ENCODE measurements at places on chromosomes 3 and 15. TPM values are rescaled to one million over a fixed set of nuclear protein-coding genes. Genes with fewer than 3 reads are reported as not detected.

DNA sequence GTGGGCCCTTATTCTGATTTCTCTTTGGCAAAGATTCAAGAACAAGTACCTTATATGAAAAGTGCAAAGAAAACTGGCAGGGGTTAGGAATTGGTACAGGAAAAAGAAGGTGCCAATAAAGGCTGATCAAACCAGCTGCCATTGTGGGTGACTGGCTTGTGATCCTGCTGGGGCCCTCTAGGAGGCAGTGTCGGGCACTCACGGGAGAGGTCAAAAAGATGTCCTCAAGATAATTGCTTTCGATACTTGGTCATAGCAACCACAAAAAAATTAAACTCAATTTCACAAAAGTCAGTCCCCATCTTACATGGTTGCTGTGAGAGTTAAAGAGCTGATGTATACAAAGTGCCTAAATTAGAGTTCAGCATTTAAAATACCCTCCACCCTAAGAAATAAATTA, 31.0 kb upstream of the CAV3 start:
- no peak for DNase-seq

GRCh38 chr3:197050511-197050910, 20.9 kb upstream of the MELTF start:
- DNase-seq, result no peak

DNA sequence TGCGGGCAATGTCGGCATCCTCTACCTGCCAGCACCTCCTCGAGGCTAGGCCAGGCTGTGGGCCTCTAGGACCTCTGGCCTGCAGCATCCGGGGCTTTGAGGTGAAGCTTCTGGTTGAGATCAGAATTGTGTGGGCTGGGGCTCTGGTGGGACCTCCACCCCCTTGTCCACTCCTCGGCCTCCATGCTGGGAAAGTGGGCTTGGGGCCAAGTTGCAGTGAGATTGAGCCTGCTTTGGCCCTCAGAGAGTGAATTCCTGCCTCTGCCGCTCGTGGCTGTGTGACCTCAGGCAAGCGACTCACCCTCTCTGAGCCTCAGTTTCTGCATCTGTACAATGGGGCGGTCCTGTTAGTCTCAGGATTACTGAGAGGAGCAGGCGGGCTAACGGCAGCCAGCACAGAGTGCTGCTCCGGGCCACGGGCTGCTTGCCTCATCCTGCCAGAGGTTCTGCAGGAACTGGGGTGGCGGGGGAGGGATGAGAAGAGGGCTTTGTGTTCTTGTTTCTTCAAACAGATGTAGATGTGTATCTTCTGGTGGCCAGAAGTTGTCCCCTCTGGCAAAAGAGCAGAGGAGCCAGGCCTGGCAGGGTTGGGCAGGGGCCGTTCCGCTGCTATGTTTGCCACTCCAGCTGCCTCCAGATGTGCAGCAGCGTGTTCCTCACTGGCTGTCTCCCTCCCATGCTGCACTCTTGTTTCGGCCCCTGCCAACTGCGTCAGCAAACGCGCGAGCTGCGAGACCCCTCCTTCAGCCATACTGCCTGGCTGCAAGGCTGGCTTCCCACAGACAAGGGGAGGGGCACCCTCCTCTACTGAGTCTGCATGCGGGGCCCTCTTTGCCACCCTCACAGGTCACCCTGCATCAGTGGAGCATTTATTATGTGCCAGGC, 33.7 kb downstream of the FBLN2 start:
- no peak for DNase-seq

DNA sequence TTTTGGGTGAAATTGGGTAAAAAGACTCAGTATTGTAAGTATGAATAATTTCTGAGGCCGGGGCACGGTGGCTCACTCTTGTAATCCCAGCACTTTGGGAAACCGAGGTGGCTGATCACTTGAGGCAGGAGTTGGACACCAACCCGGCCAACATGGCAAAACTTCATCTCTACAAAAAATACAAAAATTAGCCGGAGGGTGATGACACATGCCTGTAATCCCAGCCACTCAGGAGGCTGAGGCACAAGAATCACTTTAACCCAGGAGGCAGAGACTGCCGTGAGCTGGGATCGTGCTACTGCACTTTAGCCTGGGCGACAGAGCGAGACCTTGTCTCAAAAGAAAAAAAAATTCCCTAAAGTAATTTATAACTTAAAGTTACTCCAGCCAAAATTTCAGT, 162.2 kb downstream of the APBA2 start:
- DNase-seq, result no peak

- DNase-seq, result no peak
These were observed 814.6 kb downstream of the AGBL1 start for GRCh38 chr15:86894269-86894668.

DNA sequence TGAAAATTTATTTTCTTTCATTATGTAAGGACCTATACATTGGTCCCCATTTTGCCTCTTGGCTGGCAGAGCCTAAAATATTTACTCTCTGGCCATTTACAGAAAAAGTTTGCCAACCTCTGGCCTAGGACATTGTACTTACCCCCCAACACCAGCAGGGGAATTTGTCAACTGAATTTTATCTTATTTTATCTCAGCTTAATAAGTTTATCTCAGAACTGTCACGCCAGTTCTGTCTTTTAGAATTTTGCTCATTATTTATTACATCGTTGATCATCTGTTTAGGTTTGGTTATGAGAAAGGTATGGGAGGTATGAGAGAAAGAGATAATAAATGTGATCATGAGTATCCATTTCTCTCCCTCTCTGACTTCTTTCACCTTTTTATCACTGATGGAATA, 38.3 kb downstream of the CHD2 start:
- no peak for DNase-seq

- no peak for DNase-seq
These were observed 383.6 kb downstream of the LPP start for GRCh38 chr3:188537606-188538005.

- no peak for DNase-seq
These were observed 43.4 kb downstream of the HDGFL3 start for GRCh38 chr15:83164111-83164770.

- no peak for DNase-seq
These were observed 26.2 kb upstream of the SLC12A8 start for GRCh38 chr3:125238759-125239158.

GRCh38 chr3:120203016-120203415, 82.0 kb downstream of the GPR156 start:
- peak; percentile 7 for DNase-seq

GRCh38 chr3:195297446-195297845, 26.5 kb upstream of the XXYLT1 start:
- DNase-seq, result no peak

- no peak for DNase-seq
These were observed 72.6 kb downstream of the NAALADL2 start for GRCh38 chr3:174931473-174932353.

DNA sequence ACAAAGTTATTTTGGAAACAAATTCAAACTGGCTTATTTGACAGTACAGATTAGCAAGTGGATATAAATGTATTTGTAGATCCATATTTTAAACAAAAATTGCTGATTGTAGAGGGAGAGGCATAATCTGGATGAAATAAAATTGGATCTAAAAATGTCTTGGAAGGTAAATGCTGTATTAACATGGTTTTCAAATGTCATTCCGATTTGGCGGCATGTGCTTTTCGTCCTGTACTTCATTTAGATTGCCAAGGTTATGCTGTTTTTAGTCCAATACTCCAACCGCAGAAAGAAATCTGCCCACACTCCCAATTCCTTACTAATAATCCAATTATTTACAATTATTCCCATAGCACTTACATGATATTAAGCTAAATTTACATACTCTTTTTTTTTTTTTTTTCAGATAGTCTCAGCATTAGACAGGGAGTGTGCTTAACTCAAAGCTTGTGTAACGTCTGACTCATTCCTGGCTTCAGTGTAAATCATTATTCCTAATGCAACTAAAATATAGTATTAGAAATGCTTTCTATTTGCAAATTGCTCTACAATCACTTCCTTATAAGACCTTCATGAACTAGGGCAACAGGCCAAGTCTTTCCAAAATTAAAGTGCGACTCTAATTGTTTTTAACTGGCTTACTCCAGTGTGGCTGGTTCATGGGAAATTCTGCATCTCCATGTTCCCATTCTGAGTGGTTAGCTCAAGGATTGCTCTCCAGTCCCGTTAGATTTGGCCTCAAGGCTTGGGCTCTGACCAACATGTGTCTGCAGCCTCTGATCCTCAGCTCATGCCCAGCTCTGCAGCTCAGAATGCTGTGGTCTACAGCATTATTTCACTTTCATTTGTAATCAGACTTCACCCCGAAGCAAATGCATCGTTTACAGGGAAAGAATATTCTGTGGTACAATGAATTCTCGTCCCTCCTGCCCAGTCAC, 103.9 kb downstream of the FBN1 start:
- no peak for DNase-seq

- no peak for DNase-seq
These were observed 10.8 kb downstream of the BHLHE40 start for GRCh38 chr3:4990069-4990468.

DNA sequence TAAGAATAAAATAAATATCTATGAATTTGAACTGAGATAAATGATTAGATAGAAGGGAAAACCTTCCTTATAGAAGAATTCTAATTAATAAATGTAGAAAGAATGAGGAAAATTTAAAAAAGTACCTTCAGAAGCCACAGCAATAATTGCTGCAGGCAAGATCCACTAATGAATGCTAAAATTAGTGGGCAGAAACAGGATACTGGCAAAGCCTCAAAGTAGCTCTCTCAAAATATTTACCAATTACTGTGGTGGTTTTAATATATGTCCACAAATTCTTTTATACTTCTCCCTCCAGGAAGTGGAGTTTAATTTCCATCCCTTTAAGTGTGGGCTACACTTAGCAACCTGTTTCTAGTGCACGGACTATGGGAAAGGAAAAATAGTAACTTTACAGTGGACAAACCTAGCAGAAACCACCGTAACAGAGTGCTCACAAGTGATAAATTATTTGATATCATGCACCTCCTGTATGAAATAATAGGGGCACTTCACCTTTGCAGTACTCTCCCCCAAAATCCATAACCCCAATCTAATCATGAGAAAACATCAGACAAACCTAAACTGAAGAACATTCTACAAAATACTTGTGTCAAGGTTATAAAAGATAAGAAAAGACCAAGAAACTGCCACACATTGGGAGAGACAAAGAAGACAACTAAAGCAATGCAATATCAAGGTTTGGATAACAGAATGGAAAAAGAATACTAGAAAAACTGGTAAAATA, 6.8 kb downstream of the PEAK1 start:
- DNase-seq, result no peak

DNA sequence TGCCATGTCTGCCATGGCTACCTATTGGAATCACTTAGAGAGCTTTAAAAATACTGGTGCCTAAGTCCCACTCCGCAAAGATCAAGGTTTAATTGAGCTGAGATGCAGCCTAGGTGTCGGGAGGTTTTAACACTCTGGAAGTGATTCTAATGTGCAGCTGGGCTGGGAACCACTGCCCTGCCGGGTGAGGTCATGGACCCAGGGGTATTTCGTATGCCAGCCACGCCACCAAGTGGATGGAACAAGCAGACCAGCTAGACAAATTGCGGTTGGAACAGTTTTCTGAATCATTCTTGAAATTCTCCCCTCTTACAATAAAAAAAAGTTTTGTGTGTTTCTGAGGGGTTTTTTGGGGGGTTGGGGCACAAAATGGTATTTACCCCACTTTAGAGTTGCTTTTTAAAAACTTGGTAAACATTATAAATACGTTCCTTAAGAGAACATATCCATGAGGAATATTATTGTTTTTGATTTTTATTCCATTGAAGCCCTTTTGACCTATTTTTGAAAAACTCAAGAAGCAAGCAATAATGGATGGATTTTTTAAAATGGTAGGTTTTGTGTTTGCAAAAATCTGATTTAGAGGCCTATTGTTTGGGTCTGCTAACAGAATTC, 66.2 kb upstream of the CSTA start:
- peak; percentile 45 for DNase-seq

DNA sequence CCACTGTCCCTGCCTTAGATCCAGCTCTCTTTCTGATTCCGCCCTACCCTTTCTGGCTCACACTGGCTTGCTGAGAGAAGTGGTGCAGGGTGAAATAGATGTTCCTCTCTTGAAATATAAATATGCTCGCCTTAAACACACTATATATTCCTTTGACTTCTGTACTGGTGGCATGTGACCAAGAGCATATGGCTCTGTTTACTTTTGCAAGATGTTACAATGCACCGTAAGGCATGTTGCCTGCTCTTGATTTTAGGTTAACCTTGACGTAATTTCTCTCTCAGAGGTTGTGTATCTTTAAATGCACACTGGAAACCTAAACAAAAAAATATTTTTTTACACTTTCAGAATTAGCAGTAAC, 749 bp downstream of the RSRC1 start:
- DNase-seq, result no peak

DNA sequence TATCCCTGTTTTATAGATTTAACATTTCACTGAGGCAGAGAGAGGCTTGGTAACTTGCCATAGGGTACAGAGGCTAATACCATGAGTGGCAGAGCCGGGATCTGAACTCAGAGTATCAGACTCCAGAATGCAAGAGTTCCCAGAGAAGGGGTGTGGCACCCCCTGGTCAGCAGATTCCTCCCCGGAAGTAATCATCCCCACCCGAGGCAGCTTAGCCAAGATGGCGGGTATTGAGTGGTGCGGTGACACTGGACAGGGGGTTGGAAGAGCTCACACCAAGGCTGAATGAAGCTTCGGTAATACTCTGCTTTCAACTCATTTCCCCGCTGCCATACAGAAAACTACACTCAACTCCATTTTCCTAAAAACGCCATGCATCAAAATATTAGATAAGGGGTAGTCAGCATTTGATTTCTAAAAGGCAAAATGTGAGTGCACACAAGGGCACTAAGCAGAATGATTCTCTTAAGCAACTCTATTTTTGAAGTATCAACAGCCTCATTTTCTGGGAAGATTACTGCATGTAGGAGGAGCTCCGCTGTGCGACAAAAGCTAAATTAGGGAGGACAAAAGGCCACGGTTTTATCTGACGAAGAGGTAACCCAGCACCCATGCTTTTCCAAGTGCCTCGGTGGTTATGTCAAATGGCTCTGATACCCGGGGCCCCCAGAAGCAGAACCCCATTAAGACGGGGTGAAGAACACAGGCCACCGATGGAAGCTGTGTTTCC, 166.7 kb downstream of the NUP210 start:
- DNase-seq, result no peak

DNA sequence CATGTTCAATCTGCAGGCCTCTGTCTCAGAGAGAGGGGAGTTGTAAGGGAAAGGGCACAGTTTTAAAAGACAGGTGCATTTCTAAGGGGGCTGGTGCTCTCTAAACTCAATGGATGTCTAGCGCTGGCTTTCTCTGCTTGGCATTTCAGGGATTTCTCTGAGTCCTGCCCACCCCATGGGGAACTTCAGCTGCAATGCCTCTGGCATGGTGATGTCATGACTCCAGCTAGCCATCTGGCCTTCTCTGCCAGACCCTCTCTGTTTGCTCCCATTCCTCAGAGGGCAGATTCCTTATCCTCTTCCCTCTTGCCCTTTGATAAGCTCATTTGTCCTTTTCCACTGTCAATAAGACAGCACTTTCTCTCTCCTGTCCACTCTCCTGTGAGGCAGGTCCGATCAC, 40.8 kb downstream of the RPLP1 start:
- DNase-seq, result no peak

KAT2B gene
- 5.5 TPM for total RNA-seq

CMTM8 gene
- 4.9 TPM for total RNA-seq

BFSP2 gene
- not detected for total RNA-seq

LIPH gene
- 6.0 TPM for total RNA-seq
